ENCODE measurements at places on chromosomes 7 and 10.

DNA sequence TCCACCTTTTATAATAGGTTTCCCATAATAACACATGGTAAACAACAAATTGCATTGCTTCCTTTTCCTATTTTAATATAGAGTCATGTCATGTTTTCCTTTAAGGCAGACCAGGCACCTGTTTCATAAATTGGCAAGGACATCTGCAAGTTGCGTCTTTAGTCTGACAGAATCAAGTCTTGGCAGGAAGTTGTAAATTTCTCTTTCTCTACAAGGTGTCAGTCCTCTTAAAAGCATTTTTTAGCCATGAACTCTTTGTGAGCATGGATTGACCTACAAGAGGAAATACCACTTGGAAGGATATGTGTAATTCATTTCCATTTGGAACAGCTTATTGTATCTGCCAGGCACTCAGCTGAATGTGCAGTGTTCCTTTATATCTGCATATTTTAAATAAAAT is 176.8 kb downstream of the PRKG1 start:
- no peak overlapping the region for H3K27ac ChIP-seq
- H3K27me3 ChIP-seq: no peaks in the 10 kb centered on the region
- DNase-seq: no peak
- H3K36me3 ChIP-seq: no peaks in the 10 kb centered on the region
- H3K4me3 ChIP-seq: no peak overlapping the region

DNA sequence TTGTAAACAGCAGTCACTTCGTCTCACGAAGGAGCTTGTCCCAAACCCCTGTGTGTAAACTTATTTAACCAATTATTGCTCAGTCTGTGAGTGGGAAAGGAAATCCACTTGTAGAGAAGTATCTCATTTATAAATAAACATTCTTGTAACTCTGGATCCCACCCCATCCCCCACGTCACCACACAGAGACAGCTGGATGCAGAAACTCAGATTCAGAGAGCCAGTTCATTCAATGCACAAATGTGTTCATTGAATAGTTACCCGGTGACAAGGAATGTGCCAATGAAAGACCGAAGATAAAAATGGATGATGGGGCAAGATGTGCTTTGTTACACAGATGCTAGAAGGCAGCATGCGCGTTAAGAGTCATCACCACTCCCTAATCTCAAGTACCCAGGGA is 8.3 kb upstream of the OCM start:
- DNase-seq: no peak
- no peak overlapping the region for H3K4me3 ChIP-seq
- no peaks in the 10 kb centered on the region for H3K36me3 ChIP-seq
- H3K4me1 ChIP-seq: no peaks in the 10 kb centered on the region

DNA sequence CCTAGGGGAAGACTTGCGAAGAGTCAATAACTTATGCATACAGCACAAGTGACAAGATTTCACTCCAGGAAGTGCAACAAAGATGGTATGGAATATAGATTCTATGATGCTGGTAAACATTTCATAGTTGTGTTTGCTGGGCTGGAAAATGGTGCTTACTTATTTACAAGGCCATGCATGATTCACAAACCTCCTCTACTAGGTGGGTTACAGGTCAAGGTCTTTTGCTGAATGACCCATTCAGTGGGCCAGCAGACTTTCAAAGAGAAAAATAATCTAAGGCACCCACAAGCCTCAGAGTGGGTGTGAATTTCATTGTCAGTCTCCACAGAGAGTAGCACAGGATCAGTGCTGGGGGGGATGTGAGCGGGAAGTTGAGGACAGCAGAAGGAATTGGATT is 378.5 kb downstream of the PLXNA4 start:
- no peaks in the 10 kb centered on the region for H3K27me3 ChIP-seq
- H3K36me3 ChIP-seq: no peaks in the 10 kb centered on the region
- no peak overlapping the region for H3K27ac ChIP-seq
- H3K4me3 ChIP-seq: no peak overlapping the region

DNA sequence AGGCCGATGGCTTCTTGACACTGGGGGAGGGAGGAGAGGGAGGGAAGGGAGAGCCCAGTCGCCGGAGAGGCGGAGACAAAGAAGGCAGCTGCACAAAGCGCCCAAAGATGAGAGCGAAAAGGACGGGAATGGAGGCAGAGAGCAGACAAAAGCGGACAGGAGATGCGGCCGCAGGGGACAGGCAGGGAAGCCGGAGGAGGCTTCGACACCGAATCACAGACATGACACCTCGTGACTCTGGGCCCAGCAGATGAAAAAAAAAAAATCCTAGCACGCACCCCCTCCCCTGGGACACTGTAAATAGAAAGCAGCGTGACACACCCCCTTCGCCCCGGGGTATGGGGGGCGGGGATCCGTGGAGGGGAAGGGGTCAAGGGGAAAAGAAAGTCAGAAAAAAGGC is 976 bp downstream of the NAT16 start:
- no peak overlapping the region for H3K4me3 ChIP-seq
- DNase-seq: no peak
- H3K27me3 ChIP-seq: peaks cover 69% of the 10 kb centered on the region

DNA sequence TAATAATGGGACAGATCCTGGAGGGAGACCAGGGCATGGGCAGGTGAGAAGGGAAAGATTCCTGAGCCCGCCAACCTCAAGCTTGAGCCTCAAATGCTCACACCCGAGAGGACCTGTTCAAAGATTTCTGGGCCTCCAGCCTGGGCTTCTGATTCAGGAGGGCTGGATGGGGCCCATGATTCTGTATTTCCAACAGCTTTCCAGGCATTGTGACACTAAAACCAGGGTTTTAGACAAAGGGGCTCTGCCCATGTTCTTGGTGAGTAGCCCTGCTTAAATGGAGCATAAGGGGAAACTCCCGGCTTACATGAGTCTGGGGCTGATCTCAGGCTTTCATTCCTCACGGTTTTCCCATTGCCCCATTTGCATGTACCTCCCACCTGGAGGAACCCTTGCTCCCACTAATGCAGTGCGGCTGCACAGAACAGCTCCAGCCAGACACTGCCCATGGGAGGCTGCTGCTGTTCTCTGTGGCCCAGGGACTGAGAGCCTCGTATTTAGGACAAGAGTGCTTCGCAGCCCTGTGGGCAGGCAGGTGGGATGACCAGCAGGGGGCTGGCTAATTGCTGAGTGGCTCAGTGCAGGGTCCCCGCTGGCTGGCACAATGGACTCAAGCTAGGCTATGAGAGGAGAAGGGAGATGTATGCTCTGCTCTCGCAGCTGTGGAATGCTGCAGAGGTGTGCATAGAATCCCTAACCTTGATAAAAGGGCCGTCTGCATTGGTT is 135.3 kb upstream of the COBL start:
- H3K4me3 ChIP-seq: no peak overlapping the region
- DNase-seq: no peak
- H3K27me3 ChIP-seq: no peaks in the 10 kb centered on the region
- H3K36me3 ChIP-seq: no peaks in the 10 kb centered on the region
- no peaks in the 10 kb centered on the region for H3K4me1 ChIP-seq
- H3K27ac ChIP-seq: no peak overlapping the region

DNA sequence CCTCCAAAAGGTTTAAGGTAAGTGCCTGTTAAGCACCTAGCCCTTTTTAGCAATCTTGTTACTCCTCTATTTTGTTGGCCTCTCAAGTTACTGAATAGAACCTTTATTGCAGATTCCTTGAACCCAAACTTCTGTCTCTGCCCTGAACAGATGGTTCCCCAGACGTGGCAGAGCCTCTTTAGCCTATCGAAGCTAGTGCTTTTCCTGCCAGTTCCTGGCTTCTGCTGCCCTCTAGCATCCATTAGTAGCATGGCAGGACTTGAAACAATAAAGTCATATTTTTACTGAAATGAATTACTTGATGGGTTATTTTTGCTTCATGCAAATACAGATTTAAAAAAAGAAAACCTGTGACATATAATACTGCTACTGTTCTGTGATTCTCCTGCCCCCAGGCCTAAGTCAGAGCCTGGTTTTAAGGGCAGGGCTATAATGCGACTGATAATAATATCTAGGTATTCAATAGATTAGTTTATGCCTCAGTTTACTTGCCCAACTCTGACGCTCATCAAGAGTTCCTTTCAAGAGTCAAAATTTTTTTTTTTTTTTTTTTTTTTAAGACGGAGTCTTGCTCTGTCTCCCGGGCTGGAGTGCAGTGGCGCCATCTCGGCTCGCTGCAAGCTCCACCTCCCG is 84.3 kb upstream of the PHF14 start:
- H3K27ac ChIP-seq: no peak overlapping the region
- DNase-seq: no peak
- H3K4me1 ChIP-seq: peaks cover 6% of the 10 kb centered on the region
- H3K27me3 ChIP-seq: no peaks in the 10 kb centered on the region
- no peak overlapping the region for H3K4me3 ChIP-seq

All from CD4-positive, alpha-beta T cell (primary cell).